Fibroblast of upper back skin (primary cell): ENCODE measurements at places on chromosomes 2 and 18.

DNA sequence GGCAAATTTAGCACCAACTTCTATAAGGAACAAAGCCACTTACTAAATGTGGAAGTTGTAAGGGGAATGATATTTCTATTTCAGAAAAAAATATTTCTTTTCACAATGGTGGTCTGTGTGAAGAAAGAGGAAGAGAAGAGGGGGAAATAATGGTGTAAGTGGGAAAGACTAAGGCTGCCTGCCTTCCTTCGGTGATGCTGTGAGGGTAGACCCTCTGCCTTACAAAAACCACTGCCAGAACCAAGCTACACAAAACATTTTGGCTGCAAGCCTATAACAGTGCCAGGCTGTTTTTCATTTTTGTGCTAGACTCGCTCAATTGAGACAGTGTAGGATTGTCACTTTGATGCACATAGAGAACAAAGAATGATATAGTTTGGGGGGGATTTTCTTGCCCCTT, 286.6 kb downstream of the ZEB2 start:
- no peak for DNase-seq

GRCh38 chr2:201538025-201538424, 86.5 kb downstream of the STRADB start:
- DNase-seq: no peak

- no peak for DNase-seq
Observed at GRCh38 chr2:24403168-24403831, 43.0 kb upstream of the ITSN2 start.

- no peak for DNase-seq
Observed at GRCh38 chr2:238176613-238177012, 17.8 kb downstream of the ERFE start.

GRCh38 chr2:169172151-169172735, 102.9 kb downstream of the DHRS9 start:
- peak; percentile 7 for DNase-seq

DNA sequence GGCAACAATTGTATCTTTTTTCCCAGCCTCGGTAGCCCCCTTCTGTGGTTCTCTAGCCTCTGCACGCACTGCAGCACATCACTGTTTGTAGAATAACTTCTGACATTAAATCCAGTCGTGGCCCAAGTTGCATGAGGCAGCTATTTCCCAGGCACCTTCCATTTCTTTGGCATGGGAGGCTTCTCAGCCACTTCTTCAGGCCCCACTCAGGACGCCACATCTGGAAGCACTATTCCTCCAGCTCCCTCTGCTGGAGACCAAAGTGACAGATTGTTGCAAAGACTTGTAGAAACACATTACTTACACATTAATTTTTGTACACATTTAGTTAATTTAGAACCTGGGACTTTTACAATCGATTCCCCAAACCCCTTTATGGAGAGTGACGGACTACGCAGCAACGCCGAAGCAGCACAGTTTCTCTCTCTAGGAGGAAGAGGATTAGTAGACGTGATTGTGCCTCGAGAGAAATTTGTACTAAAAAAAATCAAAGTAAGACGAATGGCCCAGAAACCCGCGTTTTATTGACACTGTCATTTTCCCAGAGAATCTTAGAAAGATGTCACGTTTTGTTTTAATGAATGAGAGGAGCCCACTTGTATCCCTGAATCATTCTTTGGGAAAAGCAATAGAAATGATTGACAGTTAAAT, 57.8 kb upstream of the RGPD5 start:
- peak; percentile 69 for DNase-seq

- no peak for DNase-seq
Observed at GRCh38 chr2:3272761-3273160, 104.9 kb downstream of the EIPR1 start.

GRCh38 chr2:215886022-215886421, 127.3 kb downstream of the MREG start:
- DNase-seq: peak; percentile 56

- DNase-seq: no peak
Observed at GRCh38 chr2:63983986-63984605, 35.1 kb downstream of the VPS54 start.

DNA sequence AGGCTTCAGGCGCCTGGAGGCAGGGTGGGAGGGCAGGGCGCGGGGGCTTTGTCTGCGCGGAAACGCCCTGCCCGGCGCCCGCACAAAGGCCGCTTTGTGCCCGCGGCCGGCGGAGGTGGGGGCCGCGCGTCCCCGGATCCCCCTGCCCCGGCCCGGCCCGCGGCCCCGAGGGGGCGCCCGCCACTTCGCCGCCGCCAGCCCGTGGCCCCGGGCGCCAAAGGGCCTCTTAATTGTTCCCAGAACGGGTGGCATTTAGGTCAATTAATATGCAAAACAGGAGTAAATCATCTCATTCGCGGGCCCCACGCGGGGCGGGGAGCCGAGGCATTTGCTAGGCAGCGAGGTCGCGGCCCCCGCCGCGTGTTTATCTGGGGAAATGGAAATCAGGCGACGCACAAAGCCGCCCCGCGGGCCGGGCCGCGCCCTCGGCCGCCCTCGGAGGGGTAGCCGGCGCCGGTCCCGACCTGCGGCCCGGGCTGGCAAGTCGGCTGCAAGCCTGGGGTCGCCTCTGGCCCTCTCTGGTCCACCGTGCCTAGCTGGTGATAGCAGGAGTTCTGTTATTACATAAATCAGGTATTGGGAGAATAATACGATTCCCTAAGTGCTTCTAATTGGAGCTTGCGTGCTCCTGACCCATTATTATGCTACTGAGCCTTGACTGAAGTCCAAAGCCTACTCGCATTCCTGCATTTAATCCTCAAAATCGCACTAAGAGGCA, 148.2 kb upstream of the GLI2 start:
- no peak for DNase-seq

GRCh38 chr2:10397878-10398277, 50.2 kb downstream of the ODC1 start:
- DNase-seq: no peak

- peak; percentile 97 for DNase-seq
Observed at GRCh38 chr18:40867459-40867858, 1087.6 kb upstream of the PIK3C3 start.

DNA sequence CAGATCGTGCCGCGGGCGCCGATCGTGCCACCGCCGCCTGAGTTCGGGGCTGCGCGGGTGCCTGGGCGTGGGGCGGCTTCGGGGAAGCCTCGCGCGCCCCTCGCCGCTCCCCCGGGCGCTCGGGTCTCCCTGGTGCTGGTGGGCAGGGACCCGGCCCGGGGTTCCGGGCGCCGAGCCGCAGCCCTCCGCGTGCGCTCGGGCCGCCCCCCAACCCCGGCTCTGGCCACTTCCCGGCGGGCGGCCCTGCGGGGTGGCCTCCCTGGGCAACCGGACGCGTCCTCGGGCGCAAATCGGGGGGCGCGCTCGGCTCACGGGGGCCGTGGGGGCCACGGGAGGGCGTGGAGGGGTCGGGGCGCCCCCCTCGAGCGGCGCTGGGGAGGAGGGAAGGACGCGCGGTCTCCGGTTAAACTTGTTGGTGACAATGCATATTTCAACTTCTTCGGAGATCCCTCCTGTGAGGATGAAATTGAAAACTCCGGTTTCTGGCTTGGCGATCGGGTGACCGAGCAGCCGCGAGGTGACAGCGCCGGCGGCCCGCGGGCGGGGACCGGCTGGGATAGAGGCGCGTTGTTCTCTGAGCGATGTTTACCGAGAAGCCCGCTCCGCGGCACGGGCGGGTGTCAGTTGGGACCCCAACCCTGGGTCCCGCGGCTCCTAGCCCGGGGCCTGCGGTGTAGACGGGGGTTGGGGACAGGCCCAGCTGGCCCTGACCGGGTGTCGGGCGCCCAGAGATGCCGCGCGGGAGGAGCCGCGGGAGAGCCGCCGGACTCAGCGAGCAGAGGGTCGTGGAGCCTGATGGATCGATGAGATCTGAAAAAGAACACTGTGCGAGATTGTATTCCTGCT, 676 bp downstream of the SH3BP4 start:
- DNase-seq: no peak

- DNase-seq: peak; percentile 83
Observed at GRCh38 chr2:190379249-190379964, 28.7 kb upstream of the MFSD6 start.

DNA sequence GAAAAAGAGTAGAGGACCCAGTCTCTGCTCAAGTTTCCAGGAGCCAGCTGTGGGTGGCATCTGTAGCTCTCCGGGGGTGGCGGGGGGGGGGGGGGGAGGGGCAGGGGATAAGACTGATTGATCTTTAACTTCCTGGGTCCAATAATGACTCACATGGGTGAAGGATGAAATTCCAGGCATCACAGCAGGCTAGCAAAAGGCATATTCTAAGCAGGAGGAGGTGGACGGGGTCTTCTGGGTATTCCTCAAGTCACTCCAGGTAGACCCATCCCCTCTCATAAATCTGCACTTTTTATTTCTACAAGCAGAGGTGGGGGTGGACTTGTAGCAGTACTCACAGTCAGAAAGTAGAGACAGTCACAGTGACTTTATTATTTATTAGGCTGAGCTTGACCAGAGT, 85.5 kb upstream of the TMEM247 start:
- DNase-seq: no peak

DNA sequence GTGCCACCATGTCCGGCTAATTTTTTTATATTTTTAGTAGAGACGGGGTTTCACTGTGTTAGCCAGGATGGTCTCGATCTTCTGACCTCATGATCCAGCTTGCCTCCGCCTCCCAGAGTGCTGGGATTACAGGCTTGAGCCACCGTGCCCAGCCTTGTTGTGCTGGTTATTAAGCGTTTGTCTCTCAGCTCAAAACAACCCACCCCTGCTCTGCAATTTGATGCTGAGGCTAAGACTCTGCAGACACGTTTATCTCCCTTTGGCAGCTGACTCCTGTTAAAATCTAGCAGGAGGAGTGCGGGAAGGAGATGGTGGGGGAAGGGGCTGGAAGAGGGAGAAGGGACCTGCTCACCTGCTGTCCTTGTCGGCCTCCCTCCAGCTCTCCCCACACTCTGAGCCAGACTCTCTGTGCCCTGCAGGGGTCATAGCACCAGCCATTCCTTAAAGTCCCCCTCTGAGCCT, 29.9 kb upstream of the IMPA2 start:
- DNase-seq: no peak

- peak; percentile 82 for DNase-seq
Observed at GRCh38 chr2:138997856-138998517, 217.8 kb upstream of the NXPH2 start.

- DNase-seq: peak; percentile 98
Observed at GRCh38 chr2:203804070-203804469, 63.5 kb upstream of the CTLA4 start.

GRCh38 chr2:98477036-98477435, 32.4 kb downstream of the INPP4A start:
- no peak for DNase-seq

DNA sequence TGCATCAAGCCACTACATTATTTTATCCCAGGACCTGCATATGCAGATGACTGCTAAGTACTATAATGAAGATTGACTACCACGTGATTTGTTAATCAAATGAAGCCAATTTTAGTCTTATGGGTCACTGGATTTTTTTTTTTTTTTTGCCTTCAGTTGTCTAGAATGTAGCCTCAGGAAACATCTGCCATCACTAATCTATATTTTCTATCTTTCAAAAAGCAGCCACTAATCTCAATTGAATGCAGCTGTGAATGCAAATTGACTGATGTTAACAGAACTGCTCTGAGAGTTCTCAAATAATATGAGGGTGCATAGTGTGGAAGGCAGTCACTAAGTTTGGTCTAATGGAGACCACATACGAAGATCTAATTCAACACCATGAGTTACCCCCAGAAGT, 106.3 kb downstream of the ABCA12 start:
- DNase-seq: no peak

DNA sequence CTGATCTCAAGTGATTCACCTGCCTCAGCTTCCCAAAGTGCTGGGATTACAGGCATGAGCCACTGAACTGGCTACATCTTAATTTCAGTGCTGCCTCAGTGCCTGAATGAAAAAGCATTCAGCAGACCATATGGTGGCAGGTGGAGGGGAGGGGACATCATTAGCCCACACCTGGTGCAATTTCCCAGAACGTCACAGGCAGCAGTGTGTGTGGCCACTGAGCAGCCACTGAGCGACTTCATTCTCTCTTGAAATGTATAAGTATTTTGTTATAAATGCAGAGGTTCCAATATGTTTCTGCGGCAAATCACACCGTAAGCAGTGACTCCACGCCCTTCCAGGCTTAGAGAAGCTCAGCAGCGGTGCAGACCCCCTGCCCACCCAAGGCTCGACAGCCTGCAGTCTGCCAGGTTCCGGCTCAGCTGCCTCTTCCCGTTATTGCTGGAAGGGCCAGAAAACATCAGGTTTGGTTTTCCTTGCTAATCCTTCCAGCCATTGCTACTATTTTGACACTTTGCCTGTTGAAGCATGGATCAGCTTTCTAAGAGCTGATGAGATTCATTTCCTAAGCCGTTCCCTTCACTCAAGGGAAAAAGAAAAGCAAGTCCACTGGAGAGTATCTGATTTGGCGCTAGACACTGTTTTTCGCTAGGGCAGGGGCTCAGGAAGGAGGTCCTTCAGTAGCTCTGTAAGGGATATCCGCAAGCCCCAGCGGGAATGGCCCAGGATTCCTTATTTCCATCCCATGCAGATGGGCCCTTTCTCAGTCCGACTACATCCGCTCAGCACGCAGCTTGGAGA, 250.7 kb downstream of the VAPA start:
- DNase-seq: no peak

GRCh38 chr2:190088917-190089316, 26.4 kb upstream of the MSTN start:
- DNase-seq: peak; percentile 69

GRCh38 chr18:66210875-66211274, 393.0 kb downstream of the CDH19 start:
- no peak for DNase-seq

GRCh38 chr2:144012304-144012703, 507.6 kb downstream of the ZEB2 start:
- no peak for DNase-seq

DNA sequence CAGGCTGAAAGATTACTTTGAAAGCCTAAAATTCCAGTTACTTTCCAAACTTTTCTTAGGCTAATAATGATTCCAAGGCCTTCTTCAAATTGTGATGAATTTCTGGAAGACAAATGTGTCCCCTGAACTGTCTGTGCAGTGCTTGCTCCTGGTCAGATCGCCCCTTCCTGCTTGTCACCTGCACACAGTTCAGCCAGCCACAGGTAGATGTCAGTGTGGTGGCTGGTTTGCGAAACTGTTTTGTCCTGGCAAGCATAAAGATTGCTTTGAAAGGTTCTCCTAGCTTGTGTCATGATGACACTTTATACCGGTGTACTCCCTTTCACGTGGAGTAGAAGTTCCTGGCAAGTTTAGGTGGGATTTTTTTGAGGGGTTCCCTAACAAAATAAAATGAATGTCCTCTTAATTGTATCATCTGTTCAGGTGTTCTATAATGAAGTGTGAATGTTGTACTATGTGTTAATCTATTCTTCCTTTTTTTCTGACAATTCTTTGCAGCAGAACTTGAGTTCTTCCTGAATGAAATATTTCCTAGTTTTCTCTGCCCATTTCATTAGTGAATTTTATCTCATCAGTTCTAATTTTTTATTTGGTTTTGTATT, 298.8 kb downstream of the ZNF407 start:
- no peak for DNase-seq

GRCh38 chr2:205748639-205749038, 66.3 kb downstream of the NRP2 start:
- no peak for DNase-seq

DNA sequence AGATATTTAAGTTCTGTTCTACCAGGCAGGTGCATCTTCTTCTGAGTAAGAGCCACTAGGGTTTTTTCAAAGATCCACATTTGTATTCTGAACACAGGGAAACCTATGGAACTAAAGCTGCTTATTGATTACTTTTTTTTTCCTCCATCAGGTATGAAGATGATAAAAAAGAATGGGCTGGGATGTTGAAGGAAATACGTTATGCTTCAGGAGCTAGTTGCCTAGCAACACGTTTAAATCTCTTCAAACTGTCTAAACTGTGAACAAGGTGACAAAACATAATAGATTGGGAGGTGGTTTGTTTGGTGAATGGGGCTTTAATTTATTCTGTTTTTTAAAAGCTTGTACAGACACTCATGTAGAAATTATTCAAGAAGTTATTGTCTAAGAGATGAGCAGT, 15.9 kb downstream of the KLHL41 start:
- no peak for DNase-seq
